GM10248 (cell line): ENCODE measurements at places on chromosomes 3 and 15.

DNA sequence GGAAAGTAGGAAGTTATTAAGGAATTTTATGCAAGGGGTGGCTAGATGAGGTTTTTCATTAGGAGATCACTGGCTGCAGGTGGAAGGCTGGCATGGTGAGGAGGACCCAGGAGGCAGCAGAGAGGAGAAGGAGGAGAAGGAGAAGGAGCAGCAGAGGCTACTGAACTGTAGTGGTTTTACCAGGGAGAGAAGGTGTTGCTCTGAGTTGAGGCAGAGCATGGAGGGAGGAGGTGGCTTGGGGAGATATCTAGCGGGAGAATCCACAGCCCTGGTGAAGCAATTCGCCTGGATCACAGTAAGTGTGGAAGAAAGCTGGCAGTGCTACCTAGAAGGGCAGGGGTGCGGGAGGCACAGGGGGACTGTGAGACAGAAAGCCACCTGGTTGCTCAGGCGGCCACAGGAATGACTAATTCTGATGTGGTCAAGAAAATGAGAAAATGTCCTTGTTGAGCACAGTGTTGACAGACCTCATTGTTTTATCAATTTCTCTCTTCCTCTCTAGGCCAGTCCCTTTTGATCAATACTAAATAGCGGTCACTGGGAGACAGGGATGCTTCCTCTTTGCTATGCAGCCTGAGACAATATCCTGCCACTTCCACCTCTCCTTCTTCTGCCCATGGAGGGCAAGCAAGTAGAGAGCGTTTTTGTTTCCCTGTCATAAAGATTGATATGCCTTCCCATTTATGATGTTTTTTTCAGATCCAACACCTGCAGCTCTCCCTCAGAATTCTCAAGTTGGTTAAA is 94.6 kb downstream of the EEFSEC start:
- DNase-seq = no peak

DNA sequence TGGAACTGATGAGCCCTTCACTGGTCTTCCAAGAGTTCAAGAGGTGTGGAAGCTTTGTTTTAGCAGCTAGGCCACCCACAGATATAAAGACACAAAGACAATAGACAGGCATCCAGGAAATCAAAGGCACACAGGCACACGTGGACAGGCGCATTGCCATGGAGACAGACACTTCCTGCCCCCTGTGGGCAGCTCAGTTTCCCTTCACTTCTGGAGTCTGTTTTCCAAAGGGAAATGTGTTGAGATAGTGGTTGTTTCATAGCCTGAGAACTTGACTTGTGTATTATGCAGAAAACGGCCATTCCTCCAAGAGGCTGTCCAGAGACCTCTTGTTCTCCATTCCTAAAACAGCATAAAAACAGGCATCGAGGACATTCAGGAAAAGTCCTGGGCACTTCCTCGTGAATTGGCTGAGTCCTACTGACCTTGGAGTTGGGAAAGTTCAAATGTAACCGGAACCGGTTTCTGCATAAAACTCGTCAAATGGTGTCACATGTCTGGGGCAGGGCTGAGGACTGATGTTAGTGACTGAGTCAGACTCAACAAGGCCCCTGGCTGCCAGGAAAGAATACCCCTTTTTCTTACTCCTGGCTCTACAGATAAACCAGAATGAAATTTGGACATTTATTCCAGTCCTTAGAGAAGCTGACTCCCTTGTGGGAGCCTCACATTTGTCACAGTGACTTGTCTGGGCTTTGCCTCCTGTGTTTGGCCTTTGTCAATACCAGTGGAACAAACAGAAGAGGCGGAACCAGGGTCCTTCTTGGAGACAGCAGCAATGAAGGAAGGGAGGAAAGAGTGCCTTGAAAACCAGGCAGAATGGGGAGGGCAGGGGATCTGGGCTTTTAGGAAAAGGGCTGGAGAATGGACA is 1.3 kb downstream of the ALPK3 start:
- no peak for DNase-seq

- DNase-seq = no peak
Measured at GRCh38 chr15:92971081-92971480, 71.0 kb downstream of the CHD2 start.

GRCh38 chr15:38196076-38196475 is 56.6 kb upstream of the SPRED1 start:
- no peak for DNase-seq

GRCh38 chr3:17640466-17640865 is 102.0 kb downstream of the TBC1D5 start:
- no peak for DNase-seq

- DNase-seq = no peak
Measured at GRCh38 chr15:61994216-61994615, 66.0 kb downstream of the VPS13C start.

- DNase-seq = no peak
Measured at GRCh38 chr15:64373360-64373759, 7.9 kb downstream of the PCLAF start.

GRCh38 chr3:27681249-27681748 is 40.8 kb downstream of the EOMES start:
- DNase-seq = peak; percentile 65

DNA sequence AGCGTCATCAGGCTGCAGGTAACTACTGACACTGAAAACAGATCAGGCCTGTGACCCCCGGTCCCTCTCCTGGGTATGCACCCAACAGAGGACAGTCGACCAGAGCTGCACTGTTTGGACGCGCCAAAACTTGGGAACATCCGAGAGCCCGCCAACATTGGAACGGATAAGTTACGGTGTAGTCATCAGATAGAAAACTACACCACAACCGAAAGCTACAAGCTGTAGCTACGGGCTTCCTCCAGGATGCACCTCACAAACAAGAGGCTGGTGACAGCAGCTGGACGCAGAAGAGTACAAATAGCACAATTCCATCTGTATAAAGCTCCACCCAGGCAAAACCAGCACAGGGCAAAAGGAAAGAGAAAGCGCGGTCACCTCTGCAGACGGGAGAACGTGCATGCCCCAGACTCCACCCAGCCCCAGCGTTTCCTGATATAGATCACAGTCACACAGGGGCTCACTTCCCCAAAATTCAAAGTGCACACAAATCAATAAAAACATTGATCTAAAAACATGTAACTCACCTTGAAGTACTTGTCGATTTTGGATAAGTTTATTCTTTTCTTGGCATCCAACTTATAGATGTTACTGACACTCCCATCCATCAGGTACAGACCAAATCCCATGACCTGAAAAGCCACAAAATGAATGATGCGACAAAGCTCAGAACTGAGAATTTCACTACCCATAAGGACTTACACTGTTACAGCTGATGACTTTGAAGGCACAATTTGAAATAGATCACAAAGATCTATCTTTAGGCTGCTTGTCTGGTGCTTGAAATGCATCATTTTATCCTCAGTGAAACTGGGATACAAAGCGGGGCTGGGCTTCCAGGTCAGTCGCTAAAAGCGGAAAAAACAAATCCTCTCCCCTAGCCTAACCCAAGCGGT is 43.3 kb downstream of the CYFIP1 start:
- peak; percentile 81 for DNase-seq

GRCh38 chr3:9770276-9770812 is 597 bp upstream of the CAMK1 start:
- no peak for DNase-seq

DNA sequence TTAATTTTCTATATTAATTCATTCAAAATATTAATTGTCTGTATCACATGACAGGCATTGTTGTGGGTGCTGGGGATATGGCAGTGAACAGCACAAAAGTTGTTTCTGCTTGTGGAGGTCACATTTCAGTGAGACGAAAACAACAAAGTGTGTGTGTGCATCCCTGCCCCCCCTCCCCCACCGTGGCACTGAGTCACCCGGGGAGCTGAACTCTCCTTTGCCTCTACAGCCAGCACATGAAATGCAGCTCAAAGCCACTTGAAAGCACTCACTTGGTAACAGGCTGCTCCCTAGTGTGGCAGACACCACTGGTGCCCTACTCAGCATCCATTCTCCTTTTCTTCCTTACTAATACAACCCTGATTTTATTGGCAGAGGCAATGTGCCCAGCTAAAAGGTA is 16.9 kb upstream of the SCAMP5 start:
- DNase-seq = no peak
